Fibroblast of villous mesenchyme (primary cell): ENCODE measurements at places on chromosomes 2 and 18. TPM values are rescaled to one million over a fixed set of nuclear protein-coding genes. Genes with fewer than 3 reads are reported as not detected.

DNA sequence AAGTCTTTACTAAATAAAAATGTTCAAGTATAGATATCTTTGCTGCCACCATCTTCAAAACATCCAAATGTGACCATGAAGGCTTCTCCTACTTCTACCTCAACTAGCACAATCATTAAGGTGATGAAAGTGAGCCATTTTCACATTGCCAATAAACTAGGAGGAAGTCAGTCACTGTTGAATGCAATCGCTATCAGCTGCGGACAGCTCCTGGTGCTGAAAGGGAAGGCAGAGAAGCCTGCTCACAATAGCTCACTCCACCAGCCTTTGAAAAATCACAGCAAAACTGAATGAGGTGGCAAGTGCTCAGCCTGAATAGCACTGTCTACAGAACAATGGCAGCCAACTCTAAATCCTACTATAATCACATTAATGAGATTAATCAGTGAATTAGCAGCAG is 2.2 kb downstream of the MYT1L start:
- DNase-seq, result no peak

DNA sequence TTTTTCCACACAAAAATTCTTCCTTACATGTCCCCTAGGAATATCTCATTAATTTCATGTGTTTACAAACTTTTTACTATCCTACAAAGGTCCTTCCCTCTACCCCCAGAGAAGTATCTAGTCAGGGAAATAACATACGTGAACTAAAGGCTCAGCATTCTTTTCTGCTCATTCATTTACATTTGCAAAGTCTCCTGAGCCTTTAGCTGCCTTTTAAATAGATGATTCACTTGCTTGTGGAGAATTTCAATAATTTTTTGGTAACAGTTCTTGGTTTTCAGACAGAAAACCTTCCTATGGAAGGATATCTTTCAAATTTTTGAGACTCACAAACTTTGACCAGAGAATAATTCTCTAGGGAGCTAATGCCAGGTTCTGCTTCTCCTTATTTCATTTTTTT is 81.5 kb upstream of the RMDN2 start:
- peak; percentile 51 for DNase-seq

GRCh38 chr2:42167458-42167857 is 1.7 kb upstream of the EML4 start:
- DNase-seq, result no peak

- DNase-seq, result no peak
These were observed 40.0 kb downstream of the MOGAT1 start for GRCh38 chr2:222711315-222711940.

GRCh38 chr2:121076885-121077549 is 208.0 kb downstream of the TFCP2L1 start:
- peak; percentile 36 for DNase-seq

- peak; percentile 38 for DNase-seq
These were observed 284.4 kb upstream of the RGPD4 start for GRCh38 chr2:107542314-107542740.

DNA sequence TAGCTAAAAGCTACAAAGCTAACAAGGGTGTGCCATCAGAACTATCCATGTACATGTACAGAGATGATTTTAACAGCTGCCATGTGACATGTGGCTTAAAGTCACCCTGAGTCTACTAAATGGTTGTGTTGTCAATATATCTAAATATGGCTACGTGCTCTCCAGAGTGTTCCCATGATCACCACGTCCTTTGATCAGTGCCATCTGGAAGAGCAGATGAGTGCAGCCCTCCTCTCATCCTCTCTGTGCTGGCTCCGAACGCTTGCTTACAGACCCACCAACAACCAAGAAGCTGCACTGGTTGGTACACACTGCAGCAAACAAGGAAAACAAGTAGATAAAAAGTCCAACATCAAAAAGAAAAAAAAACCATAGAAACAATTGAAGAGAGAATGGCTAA is 88.6 kb upstream of the NARS1 start:
- DNase-seq, result no peak

- no peak for DNase-seq
These were observed 150.7 kb downstream of the THADA start for GRCh38 chr2:43444989-43445645.

DNA sequence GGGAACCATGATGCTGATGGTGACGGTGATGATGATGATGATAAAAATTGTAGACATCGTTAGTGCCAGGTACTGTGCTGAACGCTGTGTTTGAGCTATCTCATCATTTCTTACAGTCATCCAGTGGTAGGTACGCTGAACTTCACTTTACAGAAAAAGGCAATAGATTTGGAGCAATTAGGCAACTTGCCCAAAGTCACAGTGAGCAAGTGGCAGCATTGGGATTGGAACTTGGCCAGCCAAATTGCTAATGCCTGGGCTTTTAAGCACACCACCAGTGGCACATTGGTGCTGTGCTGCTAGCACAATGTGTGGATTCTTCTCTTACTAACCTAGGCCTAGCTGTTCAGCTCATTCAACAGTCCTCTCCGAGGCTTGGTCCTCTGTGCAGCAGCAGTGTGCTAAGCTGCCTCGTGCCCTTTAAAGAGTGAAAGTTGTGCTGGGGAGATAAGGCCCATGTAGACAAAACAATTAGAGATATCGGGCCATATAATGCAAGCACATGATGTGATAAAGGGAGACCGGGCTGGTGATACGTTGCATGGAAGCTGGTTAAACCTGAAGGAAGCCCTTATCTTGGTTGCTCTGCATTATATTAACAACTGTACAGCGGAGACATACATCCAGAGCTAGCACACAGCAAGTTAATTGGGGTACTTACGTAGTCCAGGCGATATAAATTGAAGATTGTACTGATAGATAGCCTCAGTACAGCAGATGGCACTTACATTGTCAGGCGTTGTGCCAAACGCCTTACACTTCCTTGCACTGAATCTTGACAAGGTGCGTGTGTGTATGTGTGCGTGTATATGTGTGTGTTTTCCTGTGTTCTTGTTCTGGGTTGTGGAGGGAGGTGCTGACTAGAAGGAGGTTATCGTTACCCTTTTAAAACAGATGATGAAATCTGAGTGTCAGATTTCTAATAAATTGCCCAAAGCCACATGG is 28.4 kb downstream of the HK2 start:
- DNase-seq, result peak; percentile 50

DNA sequence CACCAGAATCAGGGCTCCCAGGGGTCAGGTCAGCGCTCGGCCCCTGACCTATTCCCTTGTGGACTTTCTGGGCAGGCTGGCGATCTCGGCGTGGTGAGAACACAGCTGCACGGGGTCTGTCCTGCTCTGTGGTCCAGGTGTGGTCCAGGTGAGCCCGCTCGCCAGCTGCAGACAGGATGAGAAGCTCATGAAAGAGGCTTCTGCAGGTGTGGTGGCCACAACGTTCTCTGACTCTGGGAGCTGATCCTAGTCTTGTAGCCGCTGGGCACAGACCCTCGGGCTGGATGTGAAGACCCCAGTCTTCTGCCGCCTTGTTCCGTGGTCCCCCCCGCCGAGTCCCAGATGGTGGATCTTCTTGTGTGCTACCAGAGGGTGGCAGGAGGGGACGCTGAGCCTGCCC is 129.7 kb downstream of the RTP5 start:
- no peak for DNase-seq

DNA sequence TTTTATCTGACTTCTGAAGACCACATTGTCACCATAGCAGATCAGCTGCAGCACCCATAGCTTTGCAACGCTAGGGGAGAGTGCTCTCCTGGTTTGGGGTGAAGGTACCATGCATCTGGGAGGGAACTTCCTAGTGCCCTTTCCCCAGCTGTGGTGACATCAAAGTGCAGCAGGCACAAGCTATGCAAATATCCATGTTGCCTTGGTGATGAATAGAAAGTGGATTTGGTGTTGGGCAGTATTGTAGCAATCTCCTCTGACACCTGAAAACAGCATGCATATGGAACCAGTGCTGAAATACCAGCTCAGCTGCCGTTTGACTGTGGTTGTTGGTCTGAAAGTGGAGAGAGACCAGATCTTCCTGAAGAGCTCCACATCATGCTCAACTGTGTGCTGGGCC is 37.1 kb downstream of the BCL2L11 start:
- DNase-seq, result no peak

- no peak for DNase-seq
These were observed 116.4 kb downstream of the GBX2 start for GRCh38 chr2:236051806-236052205.

DNA sequence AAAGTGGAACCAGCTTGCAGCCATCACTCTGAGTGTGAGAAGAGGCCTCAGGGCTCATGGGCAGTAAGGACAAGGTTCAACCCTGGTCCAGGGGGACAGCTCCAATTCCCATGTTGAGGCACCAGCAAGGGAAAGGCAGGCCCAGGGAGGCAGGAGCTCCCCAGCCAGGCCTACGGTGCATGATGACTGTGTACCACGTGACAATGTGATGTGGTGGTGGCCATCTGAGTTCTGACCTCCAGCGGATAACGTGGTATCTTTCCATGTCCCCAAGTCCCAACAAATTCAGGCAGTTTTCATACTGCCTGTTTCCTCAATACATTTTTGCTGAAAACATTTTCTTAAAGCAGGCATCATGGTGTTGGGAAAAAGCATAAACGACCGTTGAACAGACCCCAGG is 36.1 kb upstream of the COL6A3 start:
- DNase-seq, result no peak

DNA sequence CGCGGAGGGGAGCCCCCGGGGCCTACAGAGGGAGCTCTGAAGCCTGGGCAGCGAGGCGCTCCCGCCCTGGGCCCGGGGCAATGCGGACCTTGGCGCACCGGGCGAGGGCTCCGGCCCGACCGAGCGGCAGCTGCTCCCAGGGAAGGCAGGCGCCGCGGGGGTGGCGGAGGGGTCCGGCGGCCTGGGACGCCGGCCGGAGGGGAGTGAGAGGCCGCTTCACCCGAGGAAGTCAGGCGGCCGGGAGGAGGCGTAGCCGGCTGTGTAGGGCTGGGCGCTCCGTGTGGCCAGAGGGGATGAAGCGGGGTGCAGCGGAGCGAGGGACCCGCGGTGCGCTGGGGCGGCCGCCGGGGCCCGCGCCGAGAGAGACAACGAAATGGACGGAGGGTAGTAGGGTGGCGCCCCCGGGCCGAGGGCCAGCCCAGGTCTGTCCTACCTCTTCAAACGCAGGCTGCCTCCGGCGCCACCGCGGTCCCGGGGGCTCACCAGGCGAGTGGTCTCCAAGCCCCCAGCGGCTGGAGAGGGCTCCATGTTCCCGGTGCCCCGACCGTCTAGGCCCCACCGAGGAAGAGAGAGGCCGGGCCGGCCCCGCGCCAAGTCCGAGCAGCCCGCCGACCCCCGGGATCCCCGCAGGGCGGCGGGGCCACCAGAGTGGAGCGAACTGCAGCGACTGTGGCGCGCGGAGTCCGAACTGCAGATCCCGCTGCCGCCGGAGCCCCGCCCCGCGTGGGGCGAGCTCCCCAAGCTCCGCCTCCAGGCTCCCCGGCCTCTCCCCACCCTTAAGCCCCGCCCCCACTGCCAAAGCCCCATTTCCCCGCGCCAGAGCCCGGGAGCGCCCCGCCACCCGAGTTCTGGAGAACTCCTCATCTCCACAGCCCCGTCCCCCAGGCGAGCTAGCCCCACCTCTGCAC is at the start of gene SLC30A3:
TSS of gene SLC30A3 (minus strand) at position 669 of the 908 bp plus-strand sequence. CDS start at position 528, 141 bp downstream.
- DNase-seq, result peak; percentile 35

GRCh38 chr18:73288813-73289212 is 421.0 kb upstream of the NETO1 start:
- no peak for DNase-seq

DNA sequence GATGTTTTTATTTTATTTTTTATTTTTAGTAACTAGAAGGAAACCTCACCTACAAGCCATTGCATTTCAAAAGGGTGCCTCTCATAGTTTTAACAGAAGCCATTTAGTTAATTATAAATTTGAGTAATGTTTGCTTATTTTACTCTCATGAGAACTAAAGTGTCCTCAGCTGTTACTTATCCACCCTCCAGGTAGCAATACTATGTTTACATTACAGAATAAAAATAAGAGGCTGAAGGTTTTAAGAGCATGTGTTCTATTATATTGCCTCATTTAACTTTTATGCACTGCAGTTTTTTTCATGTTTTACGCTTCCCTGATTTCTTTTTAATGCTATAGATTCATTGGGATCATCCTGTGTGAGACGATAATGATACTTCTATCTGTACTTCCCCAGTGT is 235.5 kb downstream of the THSD7B start:
- no peak for DNase-seq

DNA sequence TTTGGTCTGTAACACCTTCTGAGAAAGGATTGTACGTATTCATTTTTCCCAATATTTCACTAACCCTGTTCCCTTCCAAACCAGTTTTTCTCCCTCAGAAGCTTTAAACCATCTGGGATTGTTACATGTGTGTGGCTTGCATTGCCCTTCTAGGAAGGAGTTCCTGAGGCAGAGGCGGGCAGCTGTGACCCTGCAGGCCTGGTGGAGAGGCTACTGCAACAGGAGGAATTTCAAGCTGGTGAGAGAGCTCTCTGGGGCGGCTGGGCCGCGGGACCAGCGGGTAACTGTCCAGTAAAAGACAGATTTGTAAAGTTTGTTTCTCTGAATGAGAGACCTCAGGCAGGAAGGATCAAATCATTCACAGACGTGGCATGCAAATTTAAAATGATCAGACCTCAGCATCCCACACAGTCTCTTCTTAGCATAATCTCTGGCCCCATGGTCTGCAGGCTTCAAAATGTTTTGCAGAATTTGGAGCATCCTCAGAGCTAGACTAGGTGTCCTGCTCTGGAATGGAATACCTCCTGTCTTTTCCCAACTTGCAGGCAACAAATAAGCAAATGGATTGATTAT is 40.2 kb upstream of the GPR17 start:
- no peak for DNase-seq

GRCh38 chr2:71681626-71682025 is 228.3 kb downstream of the DYSF start:
- DNase-seq, result no peak

DNA sequence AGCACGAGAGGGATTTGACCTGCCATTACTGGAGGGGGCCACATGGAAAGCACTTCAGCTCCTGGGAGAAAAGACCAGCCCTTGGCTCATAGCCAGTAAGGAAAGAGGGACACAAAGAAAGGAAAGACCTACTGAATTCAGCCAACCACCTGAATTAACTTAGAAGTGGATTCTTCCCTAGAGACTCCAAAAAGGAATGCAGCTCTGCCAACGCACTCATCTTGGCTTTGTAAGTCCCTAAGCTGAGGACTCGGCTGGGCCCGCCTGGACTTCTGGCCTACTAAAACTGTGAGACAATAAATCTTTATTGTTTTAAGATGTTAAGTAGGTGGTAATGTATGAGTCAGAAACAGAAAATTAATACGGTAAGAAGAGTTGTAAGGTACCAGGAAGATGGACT is 11.5 kb downstream of the ATF2 start:
- no peak for DNase-seq

The EFEMP1 gene
- 22.9 and 65.1 TPM in 2 replicates for total RNA-seq

The AQP12A gene
- total RNA-seq, result not detected in 2 replicates

The SP100 gene
- 92.1 and 119 TPM in 2 replicates for total RNA-seq

The MYO5B gene
- under 0.01 TPM in 2 replicates for total RNA-seq

The TDRD15 gene
- total RNA-seq, result not detected in 2 replicates

The LRRTM4 gene
- not detected in 2 replicates for total RNA-seq

The GPATCH11 gene
- total RNA-seq, result 7.1 and 8.6 TPM in 2 replicates

The ME2 gene
- 27.1 and 38.9 TPM in 2 replicates for total RNA-seq

The NEMP2 gene
- 3.9 and 5.6 TPM in 2 replicates for total RNA-seq

The HRH4 gene
- total RNA-seq, result under 0.01 TPM in 1 of 2 replicates, not detected in the other

The SMAD2 gene
- total RNA-seq, result 33.2 and 36.3 TPM in 2 replicates

The CNTNAP5 gene
- not detected in 2 replicates for total RNA-seq
